Activated CD8-positive, alpha-beta memory T cell treated with anti-CD3 and anti-CD28 coated beads for 48 hours (primary cell): ENCODE measurements at places on chromosomes 5 and 9.

GRCh38 chr9:111058166-111058565 lies 19.9 kb upstream of the LPAR1 start:
- no peak for DNase-seq

- no peak for DNase-seq
These were observed 220.8 kb upstream of the RFX3 start for GRCh38 chr9:3746296-3747275.

DNA sequence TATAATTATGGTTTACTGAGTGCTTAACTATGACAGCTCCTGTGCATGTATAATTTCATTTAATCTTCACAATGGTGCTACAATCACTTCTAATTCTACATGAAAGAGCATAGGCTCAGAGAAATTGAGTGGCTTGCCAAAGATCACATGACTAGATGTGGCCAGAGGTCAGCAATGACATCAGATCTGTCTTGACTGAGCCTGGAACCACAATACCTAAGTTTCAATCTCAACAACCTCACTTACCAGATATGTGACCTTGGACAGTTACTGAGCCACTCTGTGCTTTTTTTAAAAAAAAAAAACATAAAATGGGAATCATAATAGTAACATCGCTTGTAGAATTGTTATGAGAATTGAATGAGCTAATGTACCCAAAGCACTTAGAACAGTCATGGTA lies 130.7 kb downstream of the TRIM32 start:
- DNase-seq, result no peak

DNA sequence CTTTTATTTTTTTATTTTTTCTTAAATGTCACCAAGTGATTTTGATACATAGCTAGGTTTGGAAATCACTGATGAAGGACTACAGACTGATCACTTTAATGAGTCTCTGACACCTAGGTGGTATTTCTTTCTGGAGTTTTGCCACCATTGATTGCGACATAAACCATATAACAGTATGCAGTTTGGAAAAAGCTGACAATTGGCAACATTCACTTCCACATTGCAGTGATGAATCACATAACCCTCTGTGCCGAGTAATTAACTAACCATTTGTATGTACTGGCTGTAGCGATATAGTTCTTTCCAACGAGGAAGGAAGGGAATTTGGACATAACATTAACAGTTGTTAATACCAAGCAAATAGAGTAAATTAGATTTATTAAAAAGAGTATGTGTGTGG lies 222.9 kb upstream of the EFNA5 start:
- no peak for DNase-seq

GRCh38 chr5:108345541-108346171 lies 36.2 kb downstream of the FBXL17 start:
- no peak for DNase-seq
